Vagina (tissue), 2 donors: ENCODE measurements at places on chromosomes 4 and X.

GRCh38 chrX:44828008-44828605 is 15.7 kb upstream of the DUSP21 start:
- no peak for DNase-seq

GRCh38 chr4:55485821-55486220 is 60.9 kb downstream of the CLOCK start:
- DNase-seq = no peak

DNA sequence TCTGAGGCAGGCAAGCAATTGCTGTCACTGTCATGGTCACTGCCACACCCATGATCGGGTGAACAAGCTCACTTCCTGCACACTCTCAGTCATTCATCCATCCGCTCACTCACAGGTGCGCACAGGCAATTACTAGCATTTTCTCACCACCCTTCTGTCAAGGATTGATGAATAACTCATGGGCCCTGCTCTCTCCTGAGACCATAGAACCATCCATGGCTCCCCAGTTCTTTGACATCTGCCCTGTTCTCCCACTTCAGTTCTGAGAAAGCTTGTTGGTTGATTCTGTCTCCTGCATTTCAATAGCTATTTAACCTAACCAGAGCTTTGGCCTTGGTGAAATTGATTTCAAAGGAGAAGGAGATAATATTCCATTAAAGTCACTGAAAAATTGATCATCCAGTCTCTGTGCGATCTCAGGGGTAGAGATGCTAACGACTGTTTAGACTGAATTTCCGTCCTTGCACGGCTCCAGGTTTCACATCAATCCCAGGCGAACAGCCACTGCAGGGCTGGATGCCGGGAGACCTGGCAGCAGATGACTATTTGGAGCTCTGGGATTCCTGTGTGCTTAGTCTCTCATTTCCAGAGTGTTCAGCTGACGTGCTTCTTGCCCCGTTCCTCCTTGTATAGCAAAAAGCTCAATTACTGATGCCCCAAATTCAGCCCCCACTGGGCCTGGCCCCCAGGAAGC is 36.9 kb upstream of the ADRA2C start:
- DNase-seq = no peak

GRCh38 chrX:74133156-74133796 is 170.7 kb upstream of the ZCCHC13 start:
- DNase-seq = no peak

GRCh38 chr4:35760807-35761206 is 483.5 kb downstream of the ARAP2 start:
- DNase-seq = no peak

DNA sequence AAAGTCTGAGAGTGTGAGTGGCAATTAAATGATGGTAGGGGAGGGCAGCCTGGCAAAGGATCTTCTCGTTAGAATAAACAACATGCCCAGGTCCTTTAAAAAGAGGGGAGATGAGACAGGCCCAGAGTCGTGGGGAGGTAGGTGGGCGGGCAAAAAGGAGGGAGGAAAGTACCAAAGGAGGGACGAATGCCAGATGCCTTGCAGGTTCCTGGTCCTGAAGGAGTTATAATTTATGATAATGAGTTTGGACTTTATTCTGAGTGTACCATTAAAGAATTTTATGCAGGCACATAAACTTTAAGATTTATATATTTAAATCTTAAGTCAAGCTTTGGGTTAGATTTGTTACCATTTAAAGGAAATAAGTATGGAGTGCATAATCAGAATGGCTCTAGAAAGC is 62.3 kb upstream of the SMARCA5 start:
- no peak for DNase-seq

- DNase-seq = no peak
These were observed 31.6 kb downstream of the CDKL5 start for GRCh38 chrX:18457000-18457399.

GRCh38 chrX:68843992-68844391 is 15.2 kb downstream of the EFNB1 start:
- DNase-seq = no peak

DNA sequence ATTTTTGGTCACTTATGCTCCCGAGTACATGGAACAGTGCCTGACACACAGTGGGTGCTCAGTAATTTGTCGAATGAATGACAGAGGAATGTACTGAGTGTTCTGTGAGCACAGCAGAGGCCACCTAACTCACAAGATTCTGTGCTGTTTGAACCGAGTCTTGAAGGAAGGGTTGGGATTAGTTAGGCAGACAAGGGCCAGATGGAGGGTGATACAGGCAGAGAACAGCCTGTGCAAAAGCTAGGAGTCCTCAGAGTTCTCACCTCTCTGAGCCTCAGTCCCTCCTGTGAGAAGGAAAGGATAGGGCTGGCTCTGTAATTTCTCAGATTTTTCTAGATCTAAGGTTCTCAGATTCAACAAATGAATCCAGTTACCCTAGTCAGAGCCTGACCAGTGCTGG is 108.8 kb downstream of the NHSL2 start:
- no peak for DNase-seq

DNA sequence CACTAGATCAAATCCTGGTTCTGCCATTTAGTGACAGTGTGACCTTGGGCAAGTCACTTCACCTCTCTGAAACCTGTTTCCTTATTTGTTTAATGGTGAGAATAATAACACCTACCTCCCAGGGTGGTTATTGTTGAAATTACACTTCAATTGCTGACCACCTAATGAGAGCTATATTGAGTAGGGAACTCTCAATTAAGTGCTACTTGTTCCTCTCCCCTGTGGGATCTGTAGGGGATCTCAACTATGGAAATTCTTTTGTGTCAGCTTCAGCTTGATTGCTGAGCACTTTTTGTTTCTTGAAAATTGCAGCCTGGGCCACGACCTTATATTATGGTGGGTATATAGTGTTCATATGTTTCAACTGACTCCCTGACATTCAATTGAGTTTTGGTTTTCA is 102.1 kb downstream of the SHROOM4 start:
- DNase-seq = no peak

GRCh38 chr4:161457906-161458305 is 705.9 kb downstream of the FSTL5 start:
- no peak for DNase-seq

DNA sequence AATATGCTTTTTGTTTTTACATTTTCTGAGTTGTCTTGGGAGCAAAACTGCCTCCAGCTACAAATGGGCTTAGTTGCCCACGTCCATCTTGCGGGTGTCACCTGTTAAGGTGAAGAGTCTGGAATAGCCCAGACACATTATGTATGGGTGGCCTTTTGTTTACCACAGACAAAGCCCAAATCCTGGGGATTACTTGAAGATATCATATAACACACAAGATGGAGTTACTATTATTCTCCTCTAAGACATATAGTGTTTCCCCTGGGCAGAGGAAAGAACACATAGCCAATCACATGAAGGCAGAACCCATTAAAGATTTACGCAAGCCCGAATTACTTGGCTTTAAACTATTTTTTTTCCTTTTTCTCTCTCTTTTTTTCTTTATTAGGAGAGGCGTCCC is 625.6 kb upstream of the FAM241A start:
- no peak for DNase-seq
